ENCODE measurements at places on chromosomes 6 and 20.

- DNase-seq: no peak
Measured at GRCh38 chr6:8193541-8193940, 91.2 kb upstream of the EEF1E1 start.

- DNase-seq: no peak
Measured at GRCh38 chr20:3686867-3687321, 5.1 kb upstream of the ADAM33 start.

DNA sequence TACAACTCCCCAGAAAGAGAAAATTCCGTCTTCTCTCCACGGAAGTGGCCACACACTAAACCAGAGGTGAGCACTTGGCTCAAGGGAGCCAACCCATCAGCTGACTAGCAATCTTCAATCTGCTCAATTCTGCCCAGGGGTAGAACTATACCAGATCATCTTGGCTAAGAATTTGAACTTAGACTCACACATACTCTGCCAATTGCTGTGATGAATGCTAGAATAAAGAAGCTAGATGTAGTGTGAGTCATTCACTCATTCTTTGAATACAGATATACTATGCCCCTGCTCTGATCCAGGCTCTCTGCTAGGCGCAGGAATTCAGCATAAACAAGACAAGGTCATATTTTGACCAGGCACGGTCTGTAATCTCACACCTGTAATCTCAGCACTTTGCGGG lies 147.9 kb upstream of the SHLD1 start:
- DNase-seq: no peak

DNA sequence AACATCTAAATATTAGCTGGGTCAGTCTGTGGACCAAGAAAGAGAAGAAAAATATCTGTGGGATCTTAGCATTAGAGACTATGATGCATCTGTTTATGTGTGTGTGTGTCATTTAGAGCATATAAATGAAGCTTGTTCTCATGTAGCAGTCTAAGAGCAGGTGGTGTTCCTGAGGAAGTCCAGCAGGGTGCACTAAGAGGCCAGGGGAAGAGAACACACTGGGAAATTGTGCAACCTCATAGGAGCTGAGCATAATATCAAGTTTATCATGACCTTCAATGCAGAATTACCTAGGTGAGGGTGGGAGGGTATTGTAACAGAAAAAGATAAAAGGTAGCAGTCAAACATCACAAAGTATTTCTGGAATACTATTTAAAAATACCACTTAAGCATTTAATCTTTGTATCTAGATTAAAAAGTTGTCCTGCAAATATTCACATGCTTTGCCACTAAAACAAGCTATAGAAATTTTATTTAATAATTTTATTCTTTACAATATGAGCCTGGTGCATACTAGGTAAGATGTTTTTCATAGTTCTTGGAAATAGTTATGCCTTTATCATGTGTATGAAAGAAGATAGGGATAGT lies 80.5 kb downstream of the SMPDL3A start:
- DNase-seq: no peak

DNA sequence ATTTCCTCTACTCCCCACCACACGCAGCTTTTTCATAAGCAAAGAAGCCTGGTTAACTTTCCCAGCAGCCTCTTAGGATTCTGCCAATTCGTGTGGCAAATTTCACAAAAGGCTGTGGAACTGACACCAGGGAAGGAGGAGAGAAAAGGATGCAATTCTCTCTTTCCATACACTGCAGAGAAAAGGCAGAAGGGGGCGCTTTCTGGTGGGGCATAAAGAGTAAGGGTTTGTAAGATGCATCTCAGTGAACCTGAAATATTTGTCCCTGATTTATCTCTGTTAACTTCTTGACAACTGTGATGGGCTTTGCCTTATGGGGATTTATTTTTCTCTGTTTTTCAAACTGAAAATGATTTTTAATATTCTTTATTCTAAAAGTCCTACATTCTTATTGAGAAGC lies 45.5 kb upstream of the GLP1R start:
- DNase-seq: no peak

DNA sequence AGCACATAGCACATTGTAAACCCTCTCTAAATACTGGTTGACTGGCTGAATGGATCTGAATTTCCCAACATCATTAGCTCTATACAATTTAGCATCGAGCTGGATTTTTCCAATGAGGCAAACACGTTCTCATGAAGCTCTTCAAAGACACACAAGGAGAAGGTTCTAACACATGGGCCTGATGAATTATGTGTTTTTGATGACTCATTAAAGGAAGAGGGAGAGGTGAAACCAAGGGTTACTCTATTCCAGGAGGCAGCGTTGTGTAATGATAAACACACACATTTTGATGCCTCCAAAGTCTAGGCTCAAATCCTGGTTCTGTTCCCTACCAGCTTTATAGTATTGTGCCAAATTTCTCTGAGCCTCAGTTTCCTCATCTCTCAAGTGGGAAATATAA lies 84.3 kb downstream of the PFDN4 start:
- DNase-seq: no peak

- DNase-seq: no peak
Measured at GRCh38 chr6:157708933-157709332, 114.1 kb upstream of the SNX9 start.

DNA sequence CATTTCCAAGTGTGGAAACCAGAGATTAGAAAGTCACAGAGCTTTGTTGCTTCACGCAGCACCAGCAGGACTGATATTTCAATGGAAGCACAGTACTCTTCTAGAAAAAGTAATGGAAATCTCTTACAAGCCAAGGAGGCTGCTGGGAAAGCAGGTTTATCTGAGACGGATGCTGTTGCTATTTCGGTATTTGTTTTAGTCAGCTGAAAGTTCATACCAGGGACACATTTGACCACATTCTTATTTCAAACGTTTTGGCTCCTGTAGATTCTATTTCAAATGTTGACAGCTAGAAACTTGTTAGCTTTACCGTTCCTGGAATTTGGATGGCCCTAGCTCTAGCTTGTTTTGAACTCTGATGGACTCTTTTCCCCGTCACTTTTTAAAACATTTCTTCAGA lies 3.7 kb upstream of the TMEM242 start:
- DNase-seq: no peak

DNA sequence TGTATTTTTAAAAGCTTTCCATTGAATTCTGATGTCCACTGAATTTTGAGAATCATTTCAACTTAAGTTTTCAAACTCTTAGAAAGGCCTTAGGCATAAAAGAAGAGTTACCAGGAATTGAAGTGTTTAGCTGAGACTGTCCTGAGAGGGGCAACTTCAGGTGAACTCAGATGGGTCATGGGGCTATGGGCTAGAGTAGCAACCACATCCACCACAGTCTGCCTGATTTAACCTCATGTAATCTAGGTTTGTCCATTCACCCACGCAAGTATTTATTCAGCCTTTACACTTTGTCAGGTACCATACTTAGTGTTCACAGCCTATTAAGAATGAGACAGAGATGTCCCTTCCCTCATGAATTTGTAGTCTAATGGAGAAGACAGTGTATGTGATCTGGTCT lies 501.0 kb downstream of the KIF16B start:
- DNase-seq: no peak

DNA sequence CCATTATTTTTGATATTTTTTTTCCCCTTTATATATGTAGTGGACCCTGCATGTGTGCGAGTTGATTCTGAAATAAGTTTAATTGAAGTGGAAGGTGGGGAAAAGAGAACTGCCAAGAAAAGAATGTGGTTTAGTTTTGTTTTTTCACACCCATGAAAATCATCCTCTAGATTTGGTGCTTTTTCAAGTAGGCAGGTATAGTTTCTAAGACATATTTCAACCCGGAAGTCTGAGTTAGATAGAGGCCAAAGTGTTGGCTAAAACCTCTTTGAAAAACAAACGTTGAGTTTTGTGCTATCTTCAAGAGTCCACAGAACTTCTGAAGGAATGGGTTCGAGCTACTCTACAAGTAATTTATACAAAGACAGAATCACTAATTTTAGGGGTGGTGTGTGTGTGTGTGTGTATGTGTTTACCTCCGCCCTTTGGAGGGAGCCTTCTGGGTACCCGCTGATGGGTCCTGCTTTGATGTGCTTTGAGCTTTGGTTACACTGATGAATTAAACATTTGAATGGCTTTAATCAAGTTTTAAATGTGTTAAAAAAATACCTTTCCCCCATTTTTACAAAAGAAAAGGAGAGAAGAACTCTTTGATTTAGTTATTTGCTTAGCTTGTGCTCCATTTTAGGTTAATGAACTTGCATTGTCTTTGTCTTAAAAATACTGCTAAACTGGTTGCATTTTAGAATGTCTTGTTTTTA lies 2.5 kb downstream of the RREB1 start:
- DNase-seq: no peak

DNA sequence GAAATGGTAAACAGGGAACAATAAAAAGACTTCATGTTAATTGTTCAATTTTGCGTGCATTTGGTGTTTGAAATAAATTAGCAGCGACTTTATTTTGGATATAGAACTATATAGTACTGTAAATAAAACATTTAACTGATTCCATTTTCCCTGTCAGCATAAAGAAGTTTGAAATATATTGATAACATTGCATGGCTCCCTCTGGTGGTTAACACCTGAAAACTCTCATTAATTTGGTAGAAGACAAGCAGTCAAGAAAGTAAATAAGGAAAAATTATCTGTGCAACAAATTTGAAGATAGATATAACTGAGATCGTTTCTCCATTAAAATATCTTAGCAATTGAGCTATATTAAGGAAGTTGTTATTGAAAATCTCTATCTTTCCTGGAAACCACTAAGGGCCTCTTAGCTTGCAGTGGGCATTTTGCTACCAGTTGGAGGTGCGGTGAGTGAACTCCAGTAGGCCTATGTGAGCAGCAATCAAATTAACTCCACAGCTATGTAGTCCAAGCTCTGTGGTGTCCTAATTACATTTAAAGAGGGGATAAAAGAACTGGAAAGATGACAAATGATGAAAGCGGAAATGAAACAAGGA lies 435.7 kb upstream of the FKBP1C start:
- no peak for DNase-seq

DNA sequence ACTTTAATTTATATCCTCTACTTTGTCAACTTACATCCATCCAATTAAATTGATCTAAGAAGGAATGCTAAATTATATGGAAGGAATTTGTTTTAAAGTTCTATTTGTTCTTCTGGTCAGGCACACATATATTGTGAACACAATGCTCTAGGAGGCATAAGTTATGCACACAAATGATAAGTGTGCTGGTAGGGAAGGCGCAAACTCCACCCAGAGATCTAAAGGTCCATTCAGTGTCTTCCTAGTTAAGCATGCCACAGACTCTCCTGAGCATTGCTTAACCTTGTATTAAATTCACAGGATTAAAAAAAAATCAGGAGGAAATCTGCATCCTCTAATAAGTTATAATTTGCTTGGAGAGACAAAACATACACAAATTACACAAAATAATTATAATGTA lies 127.3 kb downstream of the RALGAPA2 start:
- no peak for DNase-seq

DNA sequence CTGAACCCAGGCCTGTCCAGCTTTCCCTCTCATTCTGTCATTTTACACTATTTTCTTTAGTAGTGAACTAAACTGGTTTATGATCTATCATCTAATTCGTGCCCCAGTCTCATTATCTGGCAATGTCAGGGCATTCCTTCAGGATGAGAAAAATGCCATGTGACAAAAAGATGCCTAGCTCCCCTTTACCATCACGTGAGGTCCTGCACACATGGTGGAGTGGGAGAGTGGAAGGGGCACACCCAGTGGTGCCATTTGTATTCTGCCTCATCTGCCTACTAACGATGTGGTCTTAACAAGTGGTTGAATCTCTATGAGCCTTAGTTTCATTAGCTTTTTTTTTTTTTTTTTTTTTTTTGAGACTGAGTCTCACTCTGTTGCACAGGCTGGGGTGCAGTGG lies 41.2 kb downstream of the CDC5L start:
- no peak for DNase-seq

- no peak for DNase-seq
Measured at GRCh38 chr6:139346392-139346791, 28.1 kb downstream of the CITED2 start.

DNA sequence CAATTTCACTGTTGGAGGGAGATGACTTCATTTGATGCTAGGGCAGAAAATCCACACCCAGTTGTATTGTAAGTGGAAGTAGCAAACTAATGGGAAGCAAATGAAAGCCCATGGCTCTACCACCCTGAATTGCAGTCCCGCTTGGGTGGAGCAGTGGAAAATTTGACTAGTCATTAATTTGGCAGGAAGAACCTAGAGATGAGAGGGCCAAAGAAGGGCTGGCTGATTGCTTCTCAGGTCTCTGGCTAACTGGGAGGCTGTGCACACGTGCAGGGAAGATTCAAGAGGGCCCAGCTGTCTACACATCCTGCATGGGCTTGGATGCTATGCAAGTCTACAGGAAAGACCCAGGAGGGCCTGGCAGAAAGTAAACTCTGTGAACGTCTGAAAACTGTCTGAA lies 466.2 kb downstream of the TFAP2A start:
- DNase-seq: no peak

DNA sequence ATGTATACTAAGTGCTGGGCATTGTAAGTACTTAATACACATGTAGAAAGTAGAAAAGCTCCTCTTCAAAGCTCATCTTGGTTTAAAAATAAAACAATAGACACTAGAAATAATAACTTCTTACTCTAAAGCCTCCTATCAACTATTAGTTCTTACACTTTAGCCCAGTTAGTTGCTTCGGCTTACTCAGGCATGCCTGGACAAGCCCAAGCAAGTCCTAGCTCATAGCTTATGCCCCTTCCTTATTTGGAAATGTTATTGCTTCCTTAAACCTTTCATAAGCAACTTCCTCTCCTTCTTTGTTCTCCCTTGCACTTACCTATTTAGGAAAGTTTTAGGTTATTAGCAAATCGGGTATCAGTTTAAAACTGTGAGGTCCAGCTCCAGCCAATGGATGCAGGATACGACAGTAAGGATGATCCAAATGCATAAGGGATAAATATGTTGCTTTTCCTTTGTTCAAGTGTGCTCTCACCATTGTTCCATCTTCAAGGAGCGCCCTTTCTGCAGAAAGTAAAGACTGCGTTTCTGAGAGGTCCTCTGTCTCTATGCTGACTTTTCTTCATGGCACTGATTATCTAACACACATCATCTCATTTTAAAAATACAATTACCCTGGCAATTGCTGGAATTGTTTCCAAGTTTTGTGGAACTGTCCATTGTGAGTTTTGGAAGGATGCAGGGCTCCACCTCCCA lies 12.3 kb downstream of the TMEM30A start:
- no peak for DNase-seq

GRCh38 chr20:37907677-37908401 lies 4.9 kb downstream of the VSTM2L start:
- DNase-seq: no peak

GRCh38 chr6:48912503-48912902 lies 550.5 kb downstream of the MMUT start:
- DNase-seq: no peak

GRCh38 chr6:25017486-25017885 lies 81.7 kb upstream of the RIPOR2 start:
- no peak for DNase-seq

- DNase-seq: no peak
Measured at GRCh38 chr20:8242827-8243724, 111.0 kb downstream of the PLCB1 start.

All from T-cell (primary cell).